ENCODE measurements at places on chromosomes 12 and 14.

- DNase-seq: peak; percentile 44
Measured at GRCh38 chr12:123998991-123999359, 26.0 kb downstream of the ZNF664 start.

DNA sequence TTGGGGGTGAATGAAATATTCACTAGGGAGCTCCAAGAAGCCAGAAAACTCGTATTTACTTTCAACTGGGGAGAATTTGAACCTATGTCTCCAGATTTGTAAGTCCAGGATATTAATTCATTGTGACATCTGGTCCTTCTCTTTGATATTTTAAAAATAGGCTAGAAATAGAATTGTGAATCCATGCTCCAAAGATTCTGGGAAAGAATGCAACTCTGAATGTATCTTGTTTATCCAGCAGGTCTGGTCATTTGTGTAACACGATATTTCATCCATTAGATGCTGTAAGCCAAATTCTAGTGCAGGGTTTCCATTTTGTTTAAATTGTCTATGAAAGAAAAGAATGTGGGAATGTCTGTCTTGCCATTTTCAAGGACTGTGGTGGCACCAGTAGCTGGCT is 334.7 kb downstream of the BMP4 start:
- DNase-seq: no peak

- no peak for DNase-seq
Measured at GRCh38 chr12:123017753-123018152, 37.3 kb downstream of the ARL6IP4 start.

GRCh38 chr14:26663506-26663905 is 65.7 kb upstream of the NOVA1 start:
- DNase-seq: no peak

GRCh38 chr12:870378-870777 is 79.1 kb downstream of the RAD52 start:
- DNase-seq: no peak

DNA sequence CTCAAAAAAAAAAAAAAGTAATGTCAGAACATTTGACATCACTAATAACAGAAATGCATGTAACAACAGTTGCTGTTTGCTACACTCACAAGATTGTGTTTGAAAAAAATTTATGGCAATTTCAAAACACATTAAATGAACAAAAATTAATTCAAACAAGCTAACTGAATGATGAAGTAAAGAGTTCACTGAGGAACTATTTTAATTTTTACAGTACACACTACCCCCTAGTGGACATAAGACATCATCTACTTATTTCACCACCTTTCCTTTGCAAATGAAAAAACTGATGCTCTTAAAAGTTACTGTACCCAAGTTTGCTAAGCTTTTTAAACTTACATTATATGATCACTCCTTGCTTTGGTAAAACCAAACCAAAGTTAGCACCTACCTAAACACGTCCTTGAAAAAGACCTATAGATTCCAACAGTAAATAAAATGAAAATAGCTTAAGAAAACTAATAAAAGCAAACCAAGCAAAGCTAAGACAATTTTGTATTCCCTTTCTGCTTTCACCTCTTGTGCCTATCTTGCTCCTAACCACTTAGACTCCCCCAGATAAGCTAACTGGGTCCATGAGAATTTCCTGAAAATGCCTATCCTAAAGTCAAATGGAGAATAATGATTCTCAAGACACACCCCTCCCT is 22.2 kb downstream of the UBE2N start:
- DNase-seq: no peak

- no peak for DNase-seq
Measured at GRCh38 chr12:98345308-98345876, 170.0 kb upstream of the TMPO start.

DNA sequence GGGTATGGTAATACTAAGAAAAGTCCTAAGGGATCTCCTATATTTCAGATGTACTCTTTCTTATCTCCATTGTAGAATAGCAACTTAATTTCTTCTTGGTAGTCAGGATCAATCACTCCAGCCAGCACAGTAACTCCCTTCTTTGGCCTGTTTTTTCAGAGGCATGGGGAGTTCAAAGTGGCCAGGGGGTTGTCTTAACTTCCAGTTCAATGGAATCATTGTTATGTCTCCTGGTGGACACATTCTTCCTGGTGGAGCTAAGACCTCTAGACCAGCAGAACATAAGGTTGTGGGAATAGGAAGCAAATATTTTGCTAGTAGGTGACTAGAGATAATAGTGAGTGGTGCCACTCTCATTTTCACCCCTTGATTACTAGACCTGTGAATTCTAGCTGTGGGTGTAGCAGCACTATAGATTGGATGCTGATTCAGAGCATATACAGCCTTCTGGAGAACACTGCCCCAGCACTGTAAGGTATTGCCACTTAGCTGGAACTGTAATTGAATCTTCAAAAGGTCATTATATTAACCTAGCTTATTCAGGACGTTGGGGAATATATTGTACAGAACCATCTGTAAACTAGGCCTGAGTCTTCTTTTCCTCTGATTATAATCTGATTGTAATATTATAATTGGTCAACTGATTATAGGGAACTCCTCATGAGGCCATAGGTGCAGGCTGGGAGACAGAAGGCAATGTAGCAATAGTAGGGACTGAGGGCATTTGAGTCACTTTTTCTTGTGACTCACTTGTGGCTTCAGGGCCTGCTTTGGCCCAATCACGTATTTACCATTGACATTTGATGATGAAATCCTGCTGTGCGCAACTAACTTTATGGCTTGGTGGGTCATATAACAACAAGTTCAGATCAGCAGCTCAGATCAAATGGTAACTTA is 60.2 kb upstream of the ATP2B1 start:
- DNase-seq: peak; percentile 68

DNA sequence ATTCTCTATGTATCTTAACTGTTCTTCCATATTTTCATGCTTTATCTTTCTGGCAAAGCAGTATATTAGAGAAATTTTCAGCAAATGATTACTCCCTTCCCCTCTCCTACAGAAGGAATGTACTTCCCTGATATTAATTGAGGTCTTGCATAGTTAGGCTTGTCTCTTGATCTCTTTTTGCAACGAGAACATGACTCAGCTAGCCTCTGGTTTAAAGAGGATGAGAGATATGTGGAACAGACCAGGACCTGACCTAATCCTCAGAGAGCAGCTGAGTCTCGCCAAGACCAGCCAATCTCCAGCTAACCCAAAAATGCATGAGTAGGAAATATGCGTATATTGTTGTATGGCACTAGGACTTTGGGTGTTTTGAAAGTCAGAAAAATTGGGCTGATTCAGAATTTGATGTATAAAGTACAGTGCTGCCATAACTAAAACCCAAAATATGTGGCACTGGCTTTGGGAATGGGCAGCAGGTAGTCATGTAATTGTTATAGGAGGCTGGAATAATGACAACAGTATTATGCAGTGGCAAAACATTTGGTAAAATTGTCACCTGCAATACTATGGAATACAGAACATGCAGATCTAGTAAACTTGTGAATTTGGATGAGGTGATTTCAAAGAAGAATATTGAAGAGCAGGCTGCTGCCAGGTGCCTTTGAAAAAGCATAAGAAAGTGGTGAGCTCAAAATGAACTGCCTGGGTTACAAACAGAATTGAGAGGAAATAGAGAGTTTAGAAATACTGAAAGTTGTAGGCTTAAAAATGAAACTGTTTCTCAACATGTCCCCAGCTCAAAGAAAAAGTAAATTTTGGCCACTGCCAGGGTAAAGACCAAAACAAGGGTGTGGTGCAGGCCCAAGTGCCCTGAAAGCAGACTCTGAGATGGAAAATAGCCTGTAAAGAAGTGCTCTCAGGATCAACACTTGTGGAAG is 9.3 kb upstream of the USP15 start:
- peak; percentile 10 for DNase-seq

DNA sequence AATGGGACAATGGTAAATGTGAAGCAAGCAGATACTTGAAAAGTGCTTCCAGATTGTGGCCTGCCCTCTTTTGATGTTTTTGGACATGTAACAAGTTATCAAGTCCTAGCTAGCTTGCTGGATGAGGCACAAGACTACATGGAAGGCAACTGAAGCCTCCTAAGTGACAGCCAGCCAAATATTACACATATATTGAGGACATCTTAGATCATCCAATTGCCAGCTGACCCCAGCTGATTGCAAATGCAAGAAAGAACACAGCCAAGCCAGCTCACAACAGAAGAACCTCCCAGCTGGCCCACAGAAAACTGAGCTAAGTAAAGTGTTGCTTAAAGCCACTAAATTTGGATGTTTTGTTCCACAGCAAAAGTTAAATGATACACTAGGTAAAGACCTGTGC is 156.9 kb downstream of the SRGAP1 start:
- no peak for DNase-seq

DNA sequence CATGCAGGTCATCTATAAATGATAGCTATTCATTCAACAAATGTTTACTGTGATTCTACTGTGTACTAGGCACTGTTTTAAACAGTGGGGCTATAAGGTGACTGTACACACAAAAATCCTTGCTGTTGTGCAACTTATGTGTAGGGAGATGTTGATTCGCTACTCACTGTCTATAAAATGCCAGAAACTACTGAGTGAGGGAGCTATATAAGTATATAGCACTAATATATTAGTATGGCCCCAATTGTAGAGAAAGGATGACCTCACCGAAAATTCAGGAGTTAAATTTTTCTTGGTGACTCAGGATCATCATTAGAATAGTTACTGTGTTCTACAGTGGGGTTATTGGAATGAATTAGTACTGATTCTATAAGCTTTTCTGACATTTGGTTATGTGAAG is 117.4 kb downstream of the TGFB3 start:
- DNase-seq: no peak

DNA sequence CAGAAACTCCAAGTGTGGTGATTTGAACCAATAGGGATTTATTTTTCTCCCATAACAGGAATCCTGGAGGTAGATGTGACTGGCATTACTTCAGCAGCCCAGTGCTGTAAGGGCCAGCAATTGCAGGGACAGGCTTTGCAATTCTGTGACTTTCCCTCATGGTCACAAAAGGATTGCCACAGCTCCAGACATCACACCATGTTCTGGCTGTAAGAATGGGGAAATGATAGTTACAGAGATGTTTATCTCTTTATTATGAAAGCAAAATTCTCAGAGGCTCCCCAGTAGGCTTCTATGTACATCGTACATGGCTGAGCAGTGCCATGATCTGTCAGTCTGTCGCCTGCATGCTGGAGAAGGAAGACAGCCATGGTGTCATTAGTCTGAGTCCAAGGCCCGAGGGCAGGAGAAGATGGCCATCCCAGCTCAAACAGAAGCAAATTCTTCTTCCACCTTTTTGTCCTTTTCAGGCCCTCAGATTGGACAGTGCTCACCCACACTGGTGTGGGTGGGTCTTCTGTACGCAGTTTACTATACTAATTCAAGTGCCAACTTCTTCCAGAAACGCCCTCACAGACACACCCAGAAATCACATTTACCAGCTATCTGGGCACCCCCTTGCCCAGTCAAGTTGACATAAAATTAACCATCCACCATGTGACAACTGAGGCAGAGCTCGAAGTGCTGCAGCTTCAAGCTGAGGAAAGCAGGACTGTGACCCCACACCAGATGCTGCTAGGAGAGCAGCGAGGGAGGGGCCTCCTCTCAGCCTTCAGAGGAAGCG is 17.2 kb downstream of the ZBTB42 start:
- no peak for DNase-seq

DNA sequence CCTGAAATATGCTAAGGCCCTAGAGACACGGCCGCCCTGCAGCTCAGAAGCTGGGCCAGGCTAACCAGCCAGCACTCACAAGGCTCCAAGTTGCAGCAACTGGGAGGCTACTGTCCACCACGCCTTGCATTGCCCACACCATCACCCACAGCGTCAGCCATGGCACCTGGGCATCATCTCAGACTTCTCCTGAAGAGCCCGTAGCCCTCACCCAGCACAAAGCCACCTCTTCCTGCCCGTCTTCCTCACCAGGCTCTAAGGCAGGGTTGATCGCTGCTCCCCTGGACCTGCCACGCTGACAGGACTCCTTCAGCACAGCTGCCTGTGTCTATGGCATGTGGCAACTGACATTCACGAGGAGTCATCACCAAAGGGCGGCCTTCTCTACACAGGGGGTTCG is 38.1 kb downstream of the CDC42BPB start:
- DNase-seq: no peak

- peak; percentile 54 for DNase-seq
Measured at GRCh38 chr12:51868821-51869495, 18.9 kb upstream of the ANKRD33 start.

DNA sequence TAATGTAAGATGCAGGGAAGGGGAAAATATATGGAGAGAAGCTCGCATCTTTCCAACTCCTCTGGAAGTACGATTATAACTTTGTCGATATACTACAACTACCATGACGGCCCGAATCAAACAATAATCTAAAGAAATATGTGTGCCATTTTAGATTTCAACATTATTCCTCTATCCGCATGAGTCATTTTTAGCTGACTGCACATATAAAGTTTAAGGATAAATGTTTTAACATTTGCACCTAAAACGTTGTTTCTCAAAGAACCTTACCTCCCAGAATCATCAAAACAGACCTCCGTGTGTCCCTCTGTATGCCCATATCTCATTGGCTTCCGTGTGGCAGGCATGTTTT is 482 bp downstream of the WDHD1 start:
- DNase-seq: no peak

GRCh38 chr14:63563370-63564026 is 20.3 kb upstream of the PPP2R5E start:
- DNase-seq: no peak

DNA sequence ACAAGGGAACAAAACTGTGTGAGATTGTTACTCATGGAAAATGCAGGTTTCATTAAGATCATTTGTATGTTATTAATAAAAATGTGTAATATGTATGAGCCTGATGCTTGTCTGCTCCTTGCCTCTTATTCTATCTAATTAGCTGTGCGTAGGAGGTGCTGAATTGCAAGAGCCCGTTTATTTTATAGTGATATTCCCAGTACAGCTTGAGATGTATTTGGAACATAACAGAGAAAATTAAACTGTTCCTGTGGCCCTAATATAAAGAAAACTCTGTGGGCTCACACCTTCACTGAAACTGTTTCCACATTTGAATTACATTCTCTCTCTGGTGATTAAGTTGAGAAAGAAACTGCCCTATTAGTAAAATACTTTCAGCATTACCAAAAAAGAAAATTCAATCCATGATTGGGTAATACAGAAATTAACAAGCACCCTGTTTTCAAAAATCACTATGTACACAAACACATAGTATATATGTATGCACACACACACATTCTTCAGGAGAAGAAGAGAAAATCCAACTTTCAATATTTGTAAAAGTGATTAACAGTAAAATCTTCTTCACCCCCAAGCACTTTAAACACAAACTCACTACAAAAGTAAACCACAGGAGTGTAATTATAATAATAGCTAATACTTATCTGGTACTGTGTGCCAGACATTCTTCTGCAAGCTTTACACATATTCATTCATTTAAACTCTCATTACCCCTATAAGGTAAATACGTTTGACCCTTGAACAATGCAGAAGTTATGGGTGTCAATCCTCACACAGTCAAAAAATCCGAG is 233.2 kb downstream of the PHLDA1 start:
- no peak for DNase-seq

- DNase-seq: no peak
Measured at GRCh38 chr14:104897330-104898194, 27.1 kb upstream of the PLD4 start.

- no peak for DNase-seq
Measured at GRCh38 chr12:100753837-100754236, 40.7 kb upstream of the ANO4 start.

- DNase-seq: no peak
Measured at GRCh38 chr12:90773491-90773890, 181.5 kb downstream of the CCER1 start.

GRCh38 chr12:26250801-26251200 is 55.4 kb downstream of the SSPN start:
- no peak for DNase-seq

All from AG08396 (cell line).